NAMALWA (cell line): ENCODE measurements at places on chromosomes 4 and X.

- no peak for DNase-seq
Observed at GRCh38 chr4:24598025-24598424, 13.7 kb upstream of the DHX15 start.

GRCh38 chr4:8320386-8320750 lies 50.8 kb downstream of the HTRA3 start:
- DNase-seq, result peak; percentile 34

DNA sequence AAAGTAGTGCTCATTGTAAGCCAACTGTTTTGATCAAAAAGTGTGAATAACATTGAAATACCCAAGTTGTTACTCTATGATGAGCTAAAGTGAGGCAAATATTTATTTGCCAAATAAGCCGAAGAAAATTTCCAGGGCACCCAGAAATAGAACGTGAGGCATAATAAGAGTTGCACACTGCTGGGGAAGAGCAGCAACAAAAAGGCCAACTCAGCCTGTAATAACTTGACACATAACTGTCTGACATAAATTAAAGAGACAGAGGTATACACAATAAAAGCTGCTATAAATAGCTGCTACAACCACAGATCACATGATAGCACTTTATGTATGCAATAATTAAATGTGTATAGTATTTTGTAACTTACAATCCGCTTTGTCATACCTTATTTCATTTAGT lies 2.0 kb upstream of the ABCB7 start:
- DNase-seq, result no peak

DNA sequence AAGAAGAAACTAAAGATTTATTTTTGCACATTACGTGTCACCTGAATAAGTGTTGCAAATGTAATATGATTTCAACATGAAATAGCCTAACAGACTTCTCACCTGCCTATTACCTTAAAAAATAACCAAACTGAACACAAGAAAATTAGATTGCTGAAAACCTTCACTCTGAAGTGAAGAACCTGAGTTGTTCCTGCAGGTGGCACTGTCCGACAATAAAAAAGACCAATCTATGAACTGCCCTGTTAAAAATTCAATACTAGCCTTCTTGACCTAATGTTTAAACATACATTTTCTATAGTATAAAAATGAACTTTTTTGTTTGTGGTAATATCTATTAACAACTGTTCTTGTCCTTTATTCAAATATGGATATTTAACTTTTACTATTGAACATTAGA lies 69.2 kb upstream of the PNPLA4 start:
- DNase-seq, result peak; percentile 46

DNA sequence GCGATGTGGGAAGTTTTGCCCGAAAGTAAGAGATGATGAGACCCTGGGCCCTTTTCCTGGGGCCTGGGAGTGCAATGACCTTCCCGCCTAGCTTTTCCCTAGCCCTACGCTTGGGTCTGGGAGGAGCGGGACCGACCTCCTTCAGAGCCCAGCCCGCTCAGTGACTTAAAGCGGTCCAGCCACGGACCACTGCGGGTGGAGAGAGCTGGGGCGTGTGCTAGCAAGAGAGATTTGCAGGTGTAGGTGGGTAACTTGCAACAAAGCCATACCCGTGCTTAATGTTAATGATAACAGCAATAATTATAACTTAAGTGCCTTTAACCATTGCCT lies 503 bp upstream of the PDE5A start:
- no peak for DNase-seq

DNA sequence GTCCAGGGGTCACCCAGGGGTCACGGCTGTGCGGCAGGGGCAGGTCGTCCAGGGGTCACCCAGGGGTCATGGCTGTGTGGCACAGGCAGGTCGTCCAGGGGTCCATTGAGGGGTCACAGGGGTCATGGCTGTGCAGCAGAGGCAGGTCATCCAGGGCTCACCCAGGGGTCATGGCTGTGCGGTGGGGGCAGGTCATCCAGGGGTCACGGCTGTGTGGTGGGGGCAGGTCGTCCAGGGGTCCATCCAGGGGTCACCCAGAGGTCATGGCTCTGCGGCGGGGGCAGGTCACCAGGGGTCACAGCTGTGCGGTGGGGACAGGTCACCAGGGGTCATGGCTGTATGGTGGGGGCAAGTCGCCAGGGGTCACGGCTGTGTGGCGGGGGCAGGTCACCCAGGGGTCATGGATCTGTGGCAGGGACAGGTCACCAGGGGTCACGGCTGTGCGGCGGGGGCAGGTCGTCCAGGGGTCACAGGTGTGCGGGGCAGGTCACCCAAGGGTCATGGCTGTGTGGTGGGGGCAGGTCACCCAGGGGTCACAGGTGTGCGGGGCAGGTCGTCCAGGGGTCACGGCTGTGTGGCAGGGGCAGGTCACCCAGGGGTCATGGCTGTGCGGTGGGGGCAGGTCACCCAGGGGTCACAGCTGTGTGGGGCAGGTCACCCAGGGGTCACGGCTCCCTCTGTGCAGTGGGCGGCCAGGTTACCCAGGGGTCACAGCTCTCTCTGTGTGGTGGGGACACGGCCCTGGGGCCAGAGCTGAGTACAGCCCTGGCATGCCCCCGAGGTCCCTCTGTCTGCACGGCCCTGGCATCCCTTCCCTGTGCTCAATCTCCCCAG lies 16.0 kb downstream of the ATP5ME start:
- no peak for DNase-seq

- DNase-seq, result peak; percentile 25
Observed at GRCh38 chr4:94452476-94453371, 982 bp downstream of the PDLIM5 start.

DNA sequence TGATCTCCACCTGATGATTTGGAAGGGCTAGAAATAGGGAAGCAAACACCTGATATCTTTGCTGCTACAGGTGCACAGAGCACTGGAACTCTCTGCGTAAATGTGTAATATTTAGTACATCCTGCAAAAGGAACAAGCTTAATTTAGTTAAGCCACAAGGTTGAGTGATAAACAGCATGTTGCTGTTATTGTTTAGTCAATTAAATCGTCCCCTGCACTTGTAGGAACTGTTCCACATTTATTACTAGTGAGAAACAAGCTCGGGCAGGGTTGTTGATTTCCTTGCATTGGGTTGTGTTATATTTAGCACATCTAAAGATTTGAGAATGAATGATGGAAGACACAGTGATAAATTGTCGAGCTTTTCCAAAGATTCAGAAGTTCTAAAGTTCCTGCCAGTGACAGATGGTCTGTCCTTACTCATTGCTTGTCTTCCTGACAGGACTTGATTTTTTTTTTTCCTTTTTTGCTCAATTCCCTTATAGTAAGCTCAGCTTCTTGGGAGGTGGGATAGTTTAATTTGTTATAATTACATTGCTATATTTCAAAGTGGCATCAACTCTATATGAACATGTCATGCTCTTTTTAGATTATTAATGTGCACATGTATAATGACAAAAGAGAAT lies 627.0 kb upstream of the ATOH1 start:
- DNase-seq, result no peak

DNA sequence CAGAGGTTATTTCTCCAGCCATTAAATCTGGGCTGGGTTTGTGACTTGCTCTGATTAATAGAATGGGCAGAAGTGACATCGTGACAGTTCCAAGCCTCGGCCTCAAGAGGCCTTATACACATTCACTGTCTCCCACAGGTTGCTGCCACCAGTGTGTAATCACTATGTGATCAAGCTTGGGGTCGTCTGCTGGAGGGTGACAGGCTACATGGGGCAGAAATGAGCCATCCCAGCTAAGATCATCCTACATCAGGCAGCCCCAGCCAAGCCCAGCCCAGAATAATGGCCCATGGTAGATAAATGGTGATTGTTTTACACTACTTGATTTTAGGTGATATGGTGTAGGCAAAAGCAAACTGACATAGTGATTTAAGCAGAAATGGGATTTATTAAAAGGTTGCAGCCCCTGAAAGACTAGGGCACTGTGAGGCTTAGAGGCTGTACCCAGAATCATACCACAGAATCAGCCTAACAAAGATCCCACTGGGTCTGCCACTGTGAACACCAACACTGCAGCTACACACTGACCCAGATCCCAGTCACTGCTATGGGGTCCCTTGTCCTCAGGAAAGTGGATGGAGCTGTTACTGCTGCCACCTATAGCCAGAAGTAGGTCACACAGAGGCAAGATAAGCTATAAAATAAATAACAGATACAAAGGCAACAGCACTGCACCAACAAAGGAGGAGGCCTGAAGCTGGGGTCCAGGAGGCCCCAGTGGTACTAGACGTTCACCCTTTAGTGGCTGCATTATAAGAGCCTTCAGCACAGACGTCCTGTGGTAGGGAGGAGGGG lies 159.6 kb upstream of the RBPJ start:
- peak; percentile 38 for DNase-seq

- no peak for DNase-seq
Observed at GRCh38 chr4:186501554-186501953, 53.8 kb downstream of the MTNR1A start.

GRCh38 chrX:9871701-9872268 lies 85.6 kb downstream of the SHROOM2 start:
- no peak for DNase-seq

DNA sequence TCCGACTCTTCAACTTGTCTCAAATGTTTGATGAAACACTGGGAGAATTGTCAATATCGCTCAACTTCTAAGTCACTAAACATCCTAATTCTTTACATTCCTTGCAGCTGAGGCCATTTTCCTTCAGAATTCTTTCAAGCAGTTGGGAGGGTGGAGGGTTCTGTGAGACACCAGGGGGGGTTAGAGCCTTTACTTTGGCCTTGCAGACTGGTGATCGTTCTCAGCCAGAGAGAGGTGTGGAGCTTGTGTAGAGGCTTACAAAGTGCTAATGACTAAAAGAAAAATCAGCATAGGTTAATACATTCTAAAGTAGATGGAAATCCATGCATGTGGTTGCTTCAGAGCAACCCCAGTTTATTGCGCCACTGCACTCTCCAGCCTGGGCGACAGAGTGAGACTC lies 21.3 kb upstream of the SOX3 start:
- DNase-seq, result no peak

DNA sequence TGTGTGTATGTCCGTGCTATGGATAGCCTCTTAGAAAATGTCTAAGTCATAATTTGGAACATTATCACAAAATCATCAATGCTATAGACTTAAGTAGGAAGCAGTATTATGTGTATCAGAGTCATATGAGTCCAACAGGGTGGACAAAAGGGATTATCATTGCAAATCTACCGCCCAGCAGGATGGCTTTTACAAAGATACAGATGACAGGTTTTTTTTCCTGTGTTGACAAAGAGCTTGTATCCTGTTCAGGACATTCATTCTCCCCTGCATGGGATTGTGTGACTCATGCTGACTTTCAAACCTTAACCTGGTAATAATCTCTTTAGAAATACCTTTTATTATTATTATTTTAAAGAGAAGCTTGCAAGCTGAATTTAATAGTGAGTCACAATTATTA lies 310.3 kb upstream of the GNPDA2 start:
- no peak for DNase-seq

DNA sequence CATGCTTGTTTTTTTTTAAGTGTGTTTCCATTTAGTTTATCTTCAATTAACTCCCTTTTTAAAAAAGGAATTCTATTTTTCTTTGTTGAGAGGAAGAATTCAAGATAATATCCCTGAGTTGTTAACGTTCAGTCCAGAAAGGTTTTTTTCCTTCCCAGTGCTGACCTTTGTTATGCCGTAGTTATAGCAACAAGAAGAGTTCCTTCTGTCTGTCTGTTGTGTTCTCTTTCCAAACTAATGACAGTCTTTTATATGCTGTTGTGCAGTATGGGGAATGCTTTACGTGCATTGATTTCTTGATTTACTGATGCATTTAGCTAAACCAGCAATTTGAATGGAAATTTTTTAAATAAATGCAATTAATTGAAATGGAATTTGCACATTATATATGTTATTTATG lies 6.6 kb upstream of the CXXC4 start:
- no peak for DNase-seq

- no peak for DNase-seq
Observed at GRCh38 chr4:24003496-24003895, 113.6 kb upstream of the PPARGC1A start.

- DNase-seq, result no peak
Observed at GRCh38 chrX:2374086-2374485, 126.7 kb downstream of the DHRSX start.

DNA sequence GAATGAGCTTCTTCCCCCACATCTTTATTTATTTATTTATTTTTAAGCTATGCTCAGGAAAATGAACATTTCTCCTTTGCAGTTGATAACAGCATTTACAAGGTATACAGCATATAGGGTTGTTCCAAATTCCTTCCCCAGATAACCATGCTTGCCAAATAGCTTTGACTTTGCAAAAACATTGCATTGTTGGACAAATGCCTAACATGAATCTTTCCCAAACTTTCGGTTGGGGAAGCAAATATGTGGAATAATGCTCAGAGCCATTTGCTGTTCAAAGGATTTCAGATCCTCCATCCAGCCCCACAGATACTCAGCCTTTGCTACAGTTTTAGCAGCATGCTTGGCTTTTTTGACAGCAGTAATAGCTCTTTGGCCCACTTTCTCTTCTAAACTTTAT lies 127.2 kb upstream of the AGA start:
- no peak for DNase-seq

- no peak for DNase-seq
Observed at GRCh38 chrX:16578218-16578617, 71.7 kb upstream of the S100G start.

- no peak for DNase-seq
Observed at GRCh38 chr4:110119337-110119736, 79.1 kb downstream of the ELOVL6 start.

DNA sequence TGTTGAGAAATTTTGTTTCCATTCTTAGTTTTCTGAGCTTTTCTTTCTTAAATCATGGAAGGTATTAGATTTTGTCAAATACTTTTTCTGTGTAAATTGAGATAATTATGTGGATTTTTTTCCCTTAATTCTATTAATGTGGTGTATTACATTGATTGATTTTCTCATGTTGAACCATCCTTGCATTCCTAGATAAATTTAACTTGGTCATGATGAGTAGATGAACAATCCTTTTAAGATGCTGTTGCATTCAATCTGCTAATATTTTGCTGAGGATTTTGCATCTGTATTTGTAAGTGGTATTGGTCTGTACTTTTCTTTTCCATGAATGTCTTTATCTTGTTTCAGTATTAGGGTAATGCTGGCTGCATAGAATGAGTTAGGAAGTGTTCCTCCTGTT lies 20.3 kb upstream of the CTBP1 start:
- DNase-seq, result no peak
